IMR-90 (cell line): ENCODE measurements at places on chromosomes 6 and 20.

DNA sequence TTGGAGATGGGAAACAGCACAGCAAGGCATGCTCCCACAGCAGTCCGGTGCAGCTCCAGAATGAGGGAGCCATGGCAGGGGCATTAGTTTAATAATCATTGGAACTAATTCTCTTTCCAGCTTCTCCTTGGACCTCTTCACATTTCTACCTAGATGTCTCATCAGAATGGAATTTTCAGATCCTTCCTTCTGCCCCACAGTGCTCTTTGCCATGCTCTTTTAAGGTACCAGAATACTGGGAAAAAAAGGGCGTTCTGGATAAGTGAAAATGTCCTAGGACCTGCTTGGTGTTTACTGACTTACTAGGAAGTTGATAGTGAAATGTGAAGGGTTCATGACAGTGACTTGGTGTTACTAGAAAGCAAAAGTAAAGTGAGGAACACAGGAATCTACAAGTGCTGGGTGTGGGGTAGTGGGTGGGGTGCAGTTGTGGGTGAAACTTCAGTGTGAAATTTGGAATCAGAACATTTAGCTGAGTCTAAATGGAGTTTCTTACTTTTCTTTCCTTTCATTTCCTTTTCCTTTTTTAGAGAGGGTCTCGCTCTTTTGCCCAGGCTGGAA, 207.1 kb downstream of the ARID1B start:
- no peak for DNase-seq
- H3K27ac ChIP-seq, result no peak overlapping the region
- H3K4me3 ChIP-seq, result no peak overlapping the region
- H3K4me1 ChIP-seq, result peaks cover 8% of the 10 kb centered on the region; the same call in 1 of the 2 replicates

DNA sequence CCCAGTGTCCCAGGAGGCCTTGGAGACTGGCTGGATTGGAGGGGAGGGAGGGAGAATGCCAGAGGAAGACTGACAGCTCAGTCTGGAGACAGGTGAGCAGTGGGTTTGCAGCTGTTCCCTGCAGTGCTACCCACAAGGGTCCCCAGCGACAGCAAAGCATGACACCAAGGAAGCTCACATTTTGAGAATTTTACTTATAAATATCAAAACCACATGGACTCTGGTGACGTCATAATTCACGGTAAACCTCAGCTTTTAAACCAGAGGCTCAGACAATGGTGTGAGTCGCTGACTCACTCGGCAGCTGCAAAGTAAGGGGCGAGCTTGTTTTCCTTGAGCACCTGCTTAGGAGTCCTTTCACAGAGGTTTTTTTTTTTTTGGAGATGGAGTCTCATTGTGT, 65.2 kb downstream of the THBS2 start:
- H3K4me3 ChIP-seq, result no peak overlapping the region
- 0 out of 2 replicates have a peak overlapping the region, but pooled peaks have one; percentile 0 for H3K27ac ChIP-seq
- DNase-seq, result peak; percentile 100
- no peaks in the 10 kb centered on the region for H3K27me3 ChIP-seq

- H3K36me3 ChIP-seq, result no peaks in the 10 kb centered on the region
- no peak for DNase-seq
- H3K4me1 ChIP-seq, result no peaks in the 10 kb centered on the region
- H3K4me3 ChIP-seq, result no peak overlapping the region
Measured at GRCh38 chr6:429515-430121, 38.1 kb downstream of the IRF4 start.

DNA sequence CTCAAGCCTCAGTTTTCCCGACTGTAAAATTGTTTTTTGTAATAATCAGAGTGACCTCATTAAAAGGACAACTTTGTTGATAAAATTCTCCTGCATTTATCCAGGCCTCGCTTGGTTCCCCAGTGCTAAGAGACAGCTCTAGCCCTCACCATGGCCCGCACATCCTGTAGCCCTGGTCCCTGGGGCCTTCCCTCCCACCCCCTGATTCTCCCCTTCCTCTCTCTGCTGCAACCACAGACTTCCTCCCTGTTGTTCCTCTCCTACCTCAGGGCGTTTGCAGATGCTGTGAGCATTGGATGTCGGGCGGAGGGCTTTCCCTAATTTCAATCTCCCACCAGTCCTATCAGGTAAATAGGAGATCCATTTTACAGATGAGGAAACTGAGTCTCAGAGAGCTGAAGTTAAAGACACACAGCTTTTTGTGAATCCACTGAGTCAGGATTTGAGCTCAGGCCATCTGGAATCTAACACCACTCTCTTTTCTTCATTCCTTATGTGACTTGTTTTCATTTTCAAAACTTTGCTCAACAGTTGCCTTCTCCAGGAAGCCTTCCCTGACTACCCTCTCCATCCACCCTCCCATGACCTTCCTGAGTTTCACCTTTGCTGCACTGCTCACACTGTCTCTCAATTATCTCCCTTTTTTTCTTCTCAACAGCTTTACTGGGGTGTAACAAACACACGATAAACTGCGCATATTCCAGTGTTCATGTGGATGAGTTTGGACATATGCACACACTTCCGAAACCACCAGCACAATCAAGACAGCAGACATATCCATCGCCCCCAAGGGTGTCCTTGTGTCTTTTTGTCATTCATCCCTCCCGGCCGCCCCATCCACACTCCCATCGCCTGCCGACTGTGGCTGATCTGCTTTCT, 107.1 kb downstream of the CEBPB start:
- peaks cover 15% of the 10 kb centered on the region for H3K4me1 ChIP-seq
- peak overlapping the region; percentile 16; the same call in 1 of the 2 replicates for H3K27ac ChIP-seq
- H3K4me3 ChIP-seq, result no peak overlapping the region
- no peak for DNase-seq
- H3K36me3 ChIP-seq, result no peaks in the 10 kb centered on the region
- no peaks in the 10 kb centered on the region for H3K27me3 ChIP-seq

GRCh38 chr20:47320990-47321805, 35.3 kb downstream of the ZMYND8 start:
- no peak for DNase-seq
- no peaks in the 10 kb centered on the region for H3K27me3 ChIP-seq
- no peak overlapping the region for H3K27ac ChIP-seq
- H3K4me1 ChIP-seq, result peaks cover 37% of the 10 kb centered on the region
- H3K4me3 ChIP-seq, result no peak overlapping the region
- H3K36me3 ChIP-seq, result no peaks in the 10 kb centered on the region

GRCh38 chr6:116008470-116009243, 52.0 kb downstream of the FRK start:
- peak overlapping the region; percentile 11; the same call in 1 of the 2 replicates for H3K27ac ChIP-seq
- no peak overlapping the region for H3K4me3 ChIP-seq
- peaks cover 9% of the 10 kb centered on the region for H3K4me1 ChIP-seq
- H3K36me3 ChIP-seq, result no peaks in the 10 kb centered on the region

GRCh38 chr20:25389858-25390537, 637 bp downstream of the ABHD12 start:
- H3K4me3 ChIP-seq, result peak overlapping the region; percentile 98
- no peaks in the 10 kb centered on the region for H3K27me3 ChIP-seq
- peak overlapping the region; percentile 96 for H3K27ac ChIP-seq

GRCh38 chr20:23091721-23092383, 5.7 kb upstream of the CD93 start:
- no peak overlapping the region for H3K27ac ChIP-seq
- H3K36me3 ChIP-seq, result no peaks in the 10 kb centered on the region
- peaks cover 55% of the 10 kb centered on the region for H3K27me3 ChIP-seq
- no peak overlapping the region for H3K4me3 ChIP-seq
- no peak for DNase-seq
- H3K4me1 ChIP-seq, result no peaks in the 10 kb centered on the region

- H3K4me1 ChIP-seq, result no peaks in the 10 kb centered on the region
- H3K27ac ChIP-seq, result no peak overlapping the region
- no peak for DNase-seq
Measured at GRCh38 chr6:131471331-131471730, 101.7 kb upstream of the ARG1 start.

- H3K36me3 ChIP-seq, result no peaks in the 10 kb centered on the region
- no peak overlapping the region for H3K4me3 ChIP-seq
- H3K27ac ChIP-seq, result no peak overlapping the region
- DNase-seq, result no peak
Measured at GRCh38 chr6:62103186-62103859, 182.7 kb downstream of the KHDRBS2 start.

DNA sequence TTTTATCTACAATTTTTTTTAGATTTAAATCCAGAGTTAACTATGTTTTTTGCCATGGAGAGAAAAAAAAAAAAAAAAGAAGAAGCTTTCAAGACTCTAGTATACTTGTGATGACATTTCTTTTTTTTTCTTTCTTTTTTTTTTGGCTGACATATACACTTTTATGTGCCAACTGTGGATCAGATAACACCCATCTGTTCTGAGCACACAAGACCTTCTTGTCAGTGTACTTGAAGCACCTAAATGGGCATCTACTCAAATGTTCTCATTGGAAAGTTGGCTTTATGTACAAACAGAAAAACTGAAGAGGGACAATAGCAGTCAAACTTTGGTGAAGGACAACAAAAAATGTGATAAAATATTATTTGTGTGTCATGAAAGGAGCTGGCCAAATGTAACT, 904.5 kb downstream of the GRIK2 start:
- H3K27me3 ChIP-seq, result no peaks in the 10 kb centered on the region
- H3K4me3 ChIP-seq, result no peak overlapping the region
- DNase-seq, result no peak
- no peak overlapping the region for H3K27ac ChIP-seq

DNA sequence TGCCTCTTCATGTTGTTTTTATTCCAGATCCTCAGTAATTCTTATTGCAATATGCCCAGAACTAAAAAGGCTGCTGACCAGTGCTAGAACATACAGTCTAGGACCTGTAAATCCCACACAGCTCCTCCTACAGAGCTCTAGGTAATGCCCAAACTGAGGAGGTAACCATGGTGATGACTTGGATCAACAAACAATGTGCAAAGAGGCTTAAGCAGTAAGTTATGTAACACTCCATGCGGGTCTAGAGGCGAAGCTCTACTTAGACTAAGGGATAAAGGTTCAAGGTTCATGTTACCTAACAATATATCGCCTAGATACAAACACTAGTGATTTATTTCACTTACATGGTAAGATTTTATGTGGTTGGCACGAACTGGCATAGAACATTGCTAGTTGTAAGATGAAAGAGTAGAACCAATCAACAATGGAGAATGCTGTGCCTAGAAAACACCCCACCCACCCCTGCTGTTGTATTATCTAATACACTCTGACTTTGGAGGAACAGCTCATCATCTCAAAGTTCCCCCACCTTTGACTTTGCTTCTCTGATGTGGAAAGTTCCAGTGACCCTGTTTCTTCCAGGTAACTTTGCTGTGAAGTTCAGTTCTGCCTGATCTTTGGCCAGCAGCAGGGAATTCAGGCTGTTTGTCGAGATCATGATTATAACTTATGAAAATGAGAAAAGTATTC, 242.4 kb downstream of the ALDH8A1 start:
- no peak overlapping the region for H3K4me3 ChIP-seq
- peak overlapping the region; percentile 58; the same call in 1 of the 2 replicates for H3K27ac ChIP-seq
- H3K36me3 ChIP-seq, result no peaks in the 10 kb centered on the region
- H3K4me1 ChIP-seq, result peaks cover 12% of the 10 kb centered on the region

DNA sequence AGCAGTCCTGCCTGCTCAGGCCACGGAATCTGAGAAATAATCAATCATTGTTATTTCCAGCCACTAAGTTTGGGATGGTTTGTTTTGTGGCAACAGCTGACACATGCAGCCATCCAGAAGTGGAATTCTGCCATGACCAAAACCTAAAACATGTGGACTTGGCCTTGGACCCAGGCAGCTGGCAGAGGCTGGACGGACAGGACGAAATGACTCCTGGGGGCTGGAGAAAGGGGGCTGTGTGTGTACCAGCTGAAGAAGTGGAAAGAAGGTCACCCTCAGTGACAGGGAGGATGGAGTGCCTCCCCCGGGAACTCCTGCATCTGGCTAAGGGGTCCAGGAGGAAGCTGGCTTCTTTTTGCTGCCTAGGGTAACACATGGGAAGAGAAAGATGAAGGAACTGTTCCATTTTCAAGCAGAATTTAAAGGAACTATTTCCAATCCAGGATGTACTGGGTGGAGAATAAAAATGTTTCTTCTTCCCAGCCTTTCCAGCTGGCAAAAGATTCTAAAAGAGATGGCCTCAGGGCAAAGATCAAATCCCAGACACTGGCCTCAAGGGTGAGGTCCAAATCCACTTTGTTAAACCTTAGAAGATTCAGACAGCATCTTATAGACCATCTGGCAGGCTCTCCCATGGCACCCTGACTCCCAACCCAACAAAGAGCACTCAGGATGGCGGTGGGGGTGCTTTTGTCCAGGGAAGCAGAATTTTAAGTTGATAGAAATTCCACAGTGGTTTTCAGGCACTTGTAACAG, 14.3 kb downstream of the SERPINB6 start:
- H3K4me1 ChIP-seq, result peaks cover 18% of the 10 kb centered on the region
- H3K27ac ChIP-seq, result no peak overlapping the region
- H3K27me3 ChIP-seq, result no peaks in the 10 kb centered on the region
- DNase-seq, result no peak
- no peak overlapping the region for H3K4me3 ChIP-seq
- peaks cover 20% of the 10 kb centered on the region; the same call in 1 of the 2 replicates for H3K36me3 ChIP-seq

GRCh38 chr20:34675993-34676641, 775 bp downstream of the PIGU start:
- H3K36me3 ChIP-seq, result no peaks in the 10 kb centered on the region
- H3K27ac ChIP-seq, result no peak overlapping the region
- DNase-seq, result no peak
- H3K27me3 ChIP-seq, result no peaks in the 10 kb centered on the region
- H3K4me3 ChIP-seq, result peak overlapping the region; percentile 77
- 0 out of 2 replicates have a peak, but pooled peaks cover 2% of the 10 kb centered on the region for H3K4me1 ChIP-seq

GRCh38 chr6:1701668-1702353, 92.1 kb downstream of the FOXC1 start:
- no peak overlapping the region for H3K4me3 ChIP-seq
- peak overlapping the region; percentile 74 for H3K27ac ChIP-seq
- DNase-seq, result peak; percentile 95
- H3K27me3 ChIP-seq, result no peaks in the 10 kb centered on the region
- no peaks in the 10 kb centered on the region for H3K36me3 ChIP-seq
- peaks cover 21% of the 10 kb centered on the region for H3K4me1 ChIP-seq

GRCh38 chr6:98583506-98583905, 250.9 kb upstream of the POU3F2 start:
- H3K36me3 ChIP-seq, result no peaks in the 10 kb centered on the region
- no peaks in the 10 kb centered on the region for H3K4me1 ChIP-seq
- H3K27ac ChIP-seq, result no peak overlapping the region
- H3K4me3 ChIP-seq, result no peak overlapping the region

- H3K4me3 ChIP-seq, result no peak overlapping the region
- no peaks in the 10 kb centered on the region for H3K36me3 ChIP-seq
- H3K27ac ChIP-seq, result no peak overlapping the region
- H3K27me3 ChIP-seq, result no peaks in the 10 kb centered on the region
- DNase-seq, result no peak
- 0 out of 2 replicates have a peak, but pooled peaks cover 3% of the 10 kb centered on the region for H3K4me1 ChIP-seq
Measured at GRCh38 chr20:35451295-35451694, 4.1 kb upstream of the CEP250 start.

- peaks cover 2% of the 10 kb centered on the region for H3K27me3 ChIP-seq
- no peaks in the 10 kb centered on the region for H3K36me3 ChIP-seq
- DNase-seq, result no peak
- peaks cover 3% of the 10 kb centered on the region; the same call in 1 of the 2 replicates for H3K4me1 ChIP-seq
Measured at GRCh38 chr6:79626811-79627210, 4.3 kb upstream of the SH3BGRL2 start.

DNA sequence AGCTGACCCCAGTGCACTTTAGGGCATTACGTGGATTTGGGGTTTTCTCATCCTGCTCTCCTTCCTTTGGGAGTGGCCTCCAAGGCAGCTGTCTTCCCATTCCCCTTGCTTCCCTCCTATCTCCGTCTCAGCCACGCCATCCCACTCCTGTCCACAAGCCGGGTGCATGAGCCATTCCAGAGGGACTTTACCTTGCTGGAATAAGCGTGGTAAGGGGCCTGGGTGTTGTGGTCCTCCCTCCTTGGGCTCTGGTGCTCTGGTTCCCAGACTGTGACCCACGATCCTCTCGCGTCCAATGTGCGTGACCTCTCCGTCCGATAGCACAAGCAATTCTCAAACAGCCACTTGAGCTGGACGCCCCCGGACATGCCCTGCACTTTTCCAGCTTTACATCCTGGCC, 60.6 kb upstream of the NKX2-2 start:
- no peak for DNase-seq
- H3K36me3 ChIP-seq, result no peaks in the 10 kb centered on the region
- no peaks in the 10 kb centered on the region for H3K4me1 ChIP-seq
- no peak overlapping the region for H3K27ac ChIP-seq
- no peak overlapping the region for H3K4me3 ChIP-seq
- H3K27me3 ChIP-seq, result no peaks in the 10 kb centered on the region
